Hematopoietic multipotent progenitor cell treated with erythropoietin and hydrocortisone succinate and interleukin-3 and kit ligand, for 6 days (in vitro differentiated cells): ENCODE measurements at places on chromosomes 7 and 10.

DNA sequence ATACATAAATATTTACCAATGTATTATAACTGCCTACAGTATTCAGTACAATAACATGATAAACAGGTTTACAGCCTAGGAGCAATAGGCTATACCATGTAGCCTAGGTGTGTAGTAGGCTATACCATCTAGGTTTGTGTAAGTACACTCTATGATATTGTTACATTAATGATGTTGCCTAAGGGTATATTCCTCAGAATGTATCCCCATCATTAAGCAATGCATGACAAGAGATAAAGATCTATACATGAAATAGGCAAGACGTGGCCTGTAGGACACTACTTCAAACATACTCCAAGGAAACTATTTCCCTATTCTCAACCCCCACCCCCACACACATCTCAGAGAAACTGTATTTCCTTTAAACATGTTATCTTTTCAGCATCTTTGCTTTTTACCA is 15.3 kb upstream of the ADAM22 start:
- DNase-seq = no peak

DNA sequence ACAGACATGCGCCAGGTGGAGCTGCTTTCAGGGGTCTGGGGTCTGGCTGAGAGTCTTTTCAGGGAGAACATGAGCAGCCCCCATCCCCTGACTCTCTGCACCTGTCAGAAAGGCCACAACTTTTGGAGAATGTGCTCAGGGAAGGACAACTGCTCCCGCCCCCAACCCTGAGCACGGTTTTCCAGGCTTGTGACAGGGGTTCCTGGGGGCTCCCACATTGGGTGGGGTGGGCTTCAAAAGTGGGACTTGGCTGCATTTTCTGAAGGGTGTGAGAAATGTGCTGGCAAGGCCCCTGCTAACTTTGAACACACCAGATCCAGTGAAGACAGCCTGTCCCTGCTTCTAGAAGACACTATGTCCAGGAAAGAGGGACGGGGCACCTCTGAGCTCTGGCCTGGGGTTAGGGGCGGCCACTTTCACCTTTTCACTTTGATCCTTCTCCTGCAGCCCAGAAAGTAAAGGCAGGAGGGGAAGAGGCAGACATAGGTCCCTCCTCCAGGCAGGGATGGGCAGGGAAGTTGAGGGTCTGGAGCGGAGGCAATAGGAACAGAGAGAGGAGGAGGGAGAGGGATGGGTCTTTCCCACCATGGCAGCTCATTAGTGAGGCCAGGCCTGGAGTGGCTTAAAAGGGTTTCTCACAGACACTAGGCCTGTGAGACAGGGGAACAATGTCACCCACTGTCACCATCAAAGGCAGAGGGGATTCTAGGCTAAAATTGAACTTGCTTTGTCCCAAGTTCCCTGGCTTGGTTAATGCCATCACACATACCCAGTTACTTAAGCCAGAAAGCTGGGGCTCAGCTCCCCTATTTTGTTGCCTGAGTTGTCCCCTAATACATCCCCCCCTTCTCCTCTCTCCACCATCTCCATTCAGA is 1.5 kb downstream of the KCP start:
- no peak for DNase-seq

- no peak for DNase-seq
These were observed 65.8 kb downstream of the MTURN start for GRCh38 chr7:30200591-30200990.

DNA sequence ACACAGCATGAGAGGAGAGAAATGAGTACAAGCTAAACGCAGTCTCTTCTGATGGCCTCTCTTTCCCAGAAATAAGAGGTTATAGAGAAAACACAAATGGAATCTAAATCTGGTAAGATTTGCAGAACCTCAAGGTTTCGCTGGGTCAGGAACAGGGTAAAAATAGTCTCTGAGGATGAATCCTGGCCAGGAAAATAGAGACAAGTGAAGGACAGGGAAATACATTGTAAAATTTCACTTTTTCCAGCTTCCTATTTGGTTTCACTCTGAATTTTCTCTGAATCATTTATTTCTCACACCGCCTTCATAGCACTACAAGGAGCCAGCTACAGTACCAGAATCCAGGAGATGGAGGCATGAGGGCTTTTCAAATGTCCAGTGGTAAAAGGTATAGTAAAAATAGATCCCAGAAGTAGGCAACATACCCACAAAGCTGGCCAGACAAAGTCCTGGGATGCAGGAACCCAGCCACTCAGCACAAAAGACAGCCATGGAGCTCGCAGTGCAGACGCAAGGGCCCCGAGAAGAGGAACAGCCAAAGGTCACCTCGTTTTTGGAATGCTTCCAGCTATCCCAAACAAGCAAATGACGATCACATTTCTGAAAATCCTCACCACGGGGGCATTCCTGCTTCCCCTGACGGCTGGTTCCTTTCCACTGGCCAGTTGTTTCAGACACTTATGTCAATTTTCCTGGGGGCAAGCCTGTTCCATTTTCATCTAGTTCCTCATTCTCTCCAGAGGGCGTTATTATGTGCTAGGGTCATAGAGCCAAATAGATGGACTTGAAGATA is 21.5 kb upstream of the IKZF1 start:
- no peak for DNase-seq

DNA sequence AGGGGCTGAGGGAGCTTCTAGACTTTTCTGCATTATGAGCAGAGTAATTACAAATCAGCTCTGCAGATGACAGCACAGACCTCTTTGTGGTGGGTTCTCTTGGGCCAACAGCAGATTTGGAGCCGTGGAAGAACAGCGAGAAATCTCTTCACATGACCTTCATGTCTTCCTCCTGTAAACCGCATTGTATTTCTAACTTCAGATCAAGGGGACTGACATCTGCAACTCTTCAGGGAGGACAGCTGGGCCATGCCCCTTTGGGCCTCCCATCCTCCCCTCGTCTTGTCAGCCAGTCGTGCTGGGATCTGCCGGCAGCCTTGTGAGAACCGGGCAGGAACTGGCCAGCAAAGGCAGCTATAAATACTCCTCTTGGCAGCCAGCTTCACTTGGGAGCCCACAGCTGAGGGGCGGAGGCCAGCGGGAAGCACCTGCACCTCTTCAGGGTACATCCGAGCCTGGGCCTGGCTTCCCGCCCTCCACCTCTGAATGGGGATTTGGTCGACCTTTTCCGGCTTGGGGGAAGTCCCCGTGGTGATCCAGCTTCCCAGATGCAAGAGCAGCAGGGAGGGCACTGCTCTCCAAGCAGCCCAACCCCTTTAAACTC is 54.7 kb downstream of the STEAP1B start:
- DNase-seq = peak; percentile 4

DNA sequence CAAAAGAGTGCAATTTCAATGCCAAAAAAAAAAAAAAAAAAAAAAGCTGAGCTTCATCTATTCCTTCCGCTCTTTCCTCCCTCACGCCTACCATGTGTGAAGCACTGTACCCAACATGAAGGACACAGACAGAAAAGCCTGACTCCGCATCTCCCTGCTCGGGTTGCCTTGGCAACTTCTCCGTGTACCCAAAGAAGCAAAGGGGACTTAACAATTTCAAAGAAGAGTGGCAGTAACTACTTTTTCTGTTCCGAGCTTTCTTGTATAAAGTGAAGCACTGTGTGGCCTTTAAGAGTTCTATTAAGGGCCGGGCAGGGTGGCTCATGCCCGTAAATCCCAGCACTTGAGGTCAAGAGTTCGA is 177.7 kb downstream of the PRKCQ start:
- no peak for DNase-seq

GRCh38 chr7:141685285-141686023 is 16.5 kb downstream of the DENND11 start:
- DNase-seq = no peak

GRCh38 chr7:158348446-158348845 is 239.2 kb downstream of the PTPRN2 start:
- no peak for DNase-seq

DNA sequence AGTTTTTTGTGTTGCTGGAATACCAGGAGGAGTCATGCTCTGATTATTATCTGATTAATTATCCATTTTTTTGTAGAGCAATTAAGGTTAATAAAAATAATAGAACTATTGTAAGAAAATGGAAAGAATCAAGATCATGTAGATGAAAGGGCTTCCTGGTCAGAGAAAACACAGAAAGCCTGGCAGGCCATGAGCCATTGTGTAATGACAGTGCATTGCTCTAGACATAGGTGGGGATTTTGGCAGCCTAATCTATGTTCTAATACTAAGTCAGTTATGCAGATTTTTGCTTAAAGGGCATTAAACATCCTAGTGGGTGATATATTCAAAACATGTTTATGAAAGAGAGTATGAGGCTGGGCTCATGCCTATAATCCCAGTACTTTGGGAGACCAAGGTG is 198.2 kb downstream of the PPP1R9A start:
- no peak for DNase-seq

DNA sequence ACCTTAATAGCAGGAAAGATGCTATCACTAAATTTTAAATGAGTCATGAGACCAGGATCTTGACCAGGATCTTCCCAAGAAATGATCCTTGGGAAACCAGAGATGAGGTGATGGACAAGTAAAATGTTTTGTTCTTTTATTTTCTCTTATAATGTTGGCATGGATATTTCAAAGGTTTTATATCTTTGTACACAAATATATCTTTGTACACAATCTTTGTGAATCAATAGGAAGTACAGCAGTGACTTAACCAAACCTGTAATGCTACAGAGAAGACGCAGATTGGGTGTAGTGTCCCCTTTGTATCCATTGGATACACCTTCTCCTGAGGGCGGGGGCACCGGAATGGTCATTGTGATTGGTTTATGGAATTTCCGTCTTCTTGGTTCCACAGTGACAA is 180.1 kb upstream of the CCDC6 start:
- DNase-seq = no peak

DNA sequence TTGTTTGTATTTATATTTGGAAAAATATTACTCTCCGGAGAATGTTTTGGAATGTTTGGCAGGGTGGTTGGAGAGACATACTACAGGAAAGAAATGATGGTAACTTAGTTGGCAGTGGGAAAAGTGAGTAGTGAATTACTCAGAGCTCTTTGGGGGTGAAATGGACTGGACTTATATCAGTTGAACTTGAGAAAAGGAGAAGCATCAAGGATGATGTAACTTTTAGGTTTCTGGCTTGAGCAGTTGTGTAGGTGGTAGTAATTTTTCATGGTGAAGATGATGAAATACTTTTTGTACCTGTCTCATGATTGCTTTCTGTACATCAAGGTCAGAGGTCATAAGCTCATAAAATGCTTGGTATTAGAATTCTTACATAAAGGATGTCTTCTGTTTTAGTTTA is 617.2 kb downstream of the AUTS2 start:
- peak; percentile 5 for DNase-seq

GRCh38 chr7:12941512-12941911 is 254.1 kb downstream of the ARL4A start:
- DNase-seq = no peak

GRCh38 chr10:118908557-118909256 is 120.8 kb upstream of the NANOS1 start:
- DNase-seq = peak; percentile 3
